ENCODE measurements at places on chromosomes 2 and 18. TPM values are rescaled to one million over a fixed set of nuclear protein-coding genes. Genes with fewer than 3 reads are reported as not detected.

The FEV gene
- not detected for total RNA-seq

The SH3RF3 gene
- total RNA-seq = 0.23 TPM

The MC2R gene
- not detected for total RNA-seq

The CPO gene
- not detected for total RNA-seq

The DSG4 gene
- not detected for total RNA-seq

The SP110 gene
- 129 TPM for total RNA-seq

The CCDC68 gene
- total RNA-seq = not detected

The C2orf92 gene
- total RNA-seq = 10.4 TPM

The ANKRD29 gene
- total RNA-seq = 0.07 TPM

The B3GNT2 gene
- total RNA-seq = 24.0 TPM

The UPP2 gene
- not detected for total RNA-seq

The HOXD11 gene
- not detected for total RNA-seq

The CLEC4F gene
- not detected for total RNA-seq

The ALK gene
- total RNA-seq = not detected

The GAREM2 gene
- 4.1 TPM for total RNA-seq

The DLGAP1 gene
- total RNA-seq = not detected

The PELI1 gene
- 24.1 TPM for total RNA-seq

The CRYGD gene
- total RNA-seq = not detected

The MYCN gene
- total RNA-seq = not detected

The HOXD12 gene
- not detected for total RNA-seq

The FAM237A gene
- total RNA-seq = not detected

The GPAT2 gene
- total RNA-seq = 13.0 TPM

The ASB18 gene
- not detected for total RNA-seq

The EPC2 gene
- 36.2 TPM for total RNA-seq

The EPB41L5 gene
- total RNA-seq = 1.4 TPM

The SGPP2 gene
- total RNA-seq = 0.70 TPM

The CD8B2 gene
- not detected for total RNA-seq

The GPR155 gene
- 9.9 TPM for total RNA-seq

The CHPF gene
- 13.9 TPM for total RNA-seq

The FBLN7 gene
- 9.0 TPM for total RNA-seq

The EVA1A gene
- not detected for total RNA-seq

The NYAP2 gene
- total RNA-seq = not detected

The RAX gene
- not detected for total RNA-seq

The FHOD3 gene
- total RNA-seq = not detected

The CDH7 gene
- not detected for total RNA-seq

The IMP4 gene
- 88.3 TPM for total RNA-seq

The TM4SF20 gene
- total RNA-seq = not detected

The HNRNPLL gene
- total RNA-seq = 80.6 TPM

The NR4A2 gene
- 1.9 TPM for total RNA-seq

The C1QL2 gene
- total RNA-seq = not detected

The RUFY4 gene
- total RNA-seq = 1.3 TPM

The GPBAR1 gene
- total RNA-seq = 0.86 TPM

The METTL21A gene
- 22.9 TPM for total RNA-seq

The FAM168B gene
- total RNA-seq = 58.3 TPM

The CFAP221 gene
- total RNA-seq = not detected

The LYG2 gene
- not detected for total RNA-seq

The ECEL1 gene
- total RNA-seq = 0.07 TPM

The FIGN gene
- not detected for total RNA-seq

The HTR2B gene
- total RNA-seq = 1.2 TPM

The RASGRP3 gene
- total RNA-seq = 5.2 TPM

The BOLL gene
- total RNA-seq = not detected
